Stimulated activated CD4-positive, alpha-beta T cell treated with anti-CD3 and anti-CD28 coated beads, Interleukin-1b, Interleukin-23, amount 100 ng/mL, for 1 hour (primary cell): ENCODE measurements at places on chromosomes 6 and 20.

- DNase-seq, result no peak
Observed at GRCh38 chr6:127199470-127199869, 67.2 kb upstream of the RNF146 start.

DNA sequence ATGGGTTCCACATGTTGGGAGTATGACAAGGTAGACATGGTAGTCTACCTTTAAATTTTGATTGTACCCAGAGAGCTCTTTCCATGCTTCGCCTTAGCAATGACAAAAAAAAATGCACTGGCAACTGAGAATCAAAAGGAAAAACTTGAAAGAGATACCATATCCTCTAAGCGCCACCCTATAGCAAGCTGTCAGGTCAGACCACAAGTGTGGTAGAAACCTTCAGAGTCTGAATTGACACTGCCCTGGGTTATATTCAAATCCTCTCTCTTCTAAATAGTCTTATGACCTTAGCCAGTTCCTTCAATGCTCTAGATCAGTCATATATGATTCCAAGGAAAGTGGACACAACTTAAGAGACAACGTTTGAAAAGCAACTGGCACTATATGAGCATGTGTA is 45.6 kb upstream of the SMLR1 start:
- no peak for DNase-seq

DNA sequence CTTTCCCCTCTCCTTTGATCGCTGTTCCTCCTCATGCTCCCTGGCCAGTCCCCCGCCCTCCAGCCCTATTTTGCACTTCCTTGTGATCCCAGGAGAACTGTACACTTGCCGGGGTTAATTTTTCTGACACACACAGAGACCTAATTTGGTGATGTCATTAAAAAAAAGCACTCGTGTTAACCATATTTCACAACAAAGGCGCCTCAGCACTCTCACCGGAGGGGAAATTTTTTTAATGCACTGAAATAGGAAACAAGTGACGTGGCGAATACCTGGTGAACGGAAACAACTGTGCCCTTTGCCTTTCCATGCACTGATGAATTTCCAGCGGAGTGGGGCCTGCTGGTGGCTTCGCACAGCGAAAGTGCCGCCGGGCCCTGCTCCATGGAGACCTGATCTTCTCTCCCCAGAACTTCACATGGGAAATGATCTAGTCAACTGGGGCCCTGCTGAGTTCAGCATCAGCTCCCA is 53.9 kb upstream of the TAGAP start:
- peak; percentile 58 for DNase-seq

GRCh38 chr6:4017058-4017739 is 61.7 kb downstream of the FAM217A start:
- DNase-seq, result no peak

DNA sequence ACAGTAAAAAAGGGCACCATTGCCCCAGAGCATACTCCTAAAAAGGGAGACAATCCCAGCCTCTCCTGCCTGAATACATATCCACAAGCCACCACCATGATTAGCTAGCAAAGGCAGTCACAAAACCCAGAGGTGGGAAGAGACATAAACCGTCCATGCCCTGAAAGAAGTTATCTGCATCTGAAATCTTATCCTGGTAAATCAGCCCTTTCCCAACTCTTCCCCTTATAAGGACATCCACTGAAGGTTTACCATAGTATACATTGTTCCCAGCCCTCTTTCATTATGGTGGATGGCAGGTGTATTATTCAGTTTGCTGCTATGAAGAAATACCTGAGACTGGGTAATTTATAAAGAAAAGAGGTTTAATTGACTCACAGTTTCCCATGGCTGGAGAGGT is 95.2 kb downstream of the TBC1D7 start:
- no peak for DNase-seq

GRCh38 chr6:15443119-15443830 is 197.4 kb downstream of the JARID2 start:
- no peak for DNase-seq
